ENCODE measurements at places on chromosomes 12 and 14. TPM values are rescaled to one million over a fixed set of nuclear protein-coding genes. Genes with fewer than 3 reads are reported as not detected.

The LGR5 gene
- 0.91 TPM for total RNA-seq

The OASL gene
- 0.18 TPM for total RNA-seq

The PTPN21 gene
- total RNA-seq = 13.2 TPM

The AQP5 gene
- 0.82 TPM for total RNA-seq

The CCDC196 gene
- total RNA-seq = not detected

The HCAR1 gene
- 1.1 TPM for total RNA-seq

The MAP3K9 gene
- 27.7 TPM for total RNA-seq

The TMEM63C gene
- 16.9 TPM for total RNA-seq

The HOXC12 gene
- total RNA-seq = not detected

The STXBP6 gene
- 6.3 TPM for total RNA-seq

The KLHL33 gene
- 0.18 TPM for total RNA-seq

The KRT83 gene
- total RNA-seq = not detected

The METAP2 gene
- 42.0 TPM for total RNA-seq

The RNASE1 gene
- 14.5 TPM for total RNA-seq

The KRT72 gene
- not detected for total RNA-seq

The NID2 gene
- total RNA-seq = 35.4 TPM

The AQP2 gene
- not detected for total RNA-seq

The KRT5 gene
- total RNA-seq = 0.18 TPM

The FOXM1 gene
- 6.3 TPM for total RNA-seq

The TSHR gene
- total RNA-seq = 1.5 TPM

The GPX2 gene
- not detected for total RNA-seq

The PLEKHH1 gene
- 13.2 TPM for total RNA-seq

The GALNT8 gene
- 26.1 TPM for total RNA-seq

The STYK1 gene
- 4.9 TPM for total RNA-seq
